Activated naive CD4-positive, alpha-beta T cell treated with anti-CD3 and anti-CD28 coated beads for 36 hours (primary cell): ENCODE measurements at places on chromosomes 1 and 21. TPM values are rescaled to one million over a fixed set of nuclear protein-coding genes. Genes with fewer than 3 reads are reported as not detected.

BCL10 gene
- 17.7 TPM for total RNA-seq

GRCh38 chr1:173866413-173867115 is 1.2 kb downstream of the GAS5 start:
- H3K27me3 ChIP-seq: no peaks in the 10 kb centered on the region
- peak overlapping the region; percentile 94 for H3K4me3 ChIP-seq
- peak overlapping the region; percentile 98 for H3K27ac ChIP-seq
- peaks cover 55% of the 10 kb centered on the region for H3K36me3 ChIP-seq
- peaks cover 47% of the 10 kb centered on the region for H3K4me1 ChIP-seq

- H3K4me3 ChIP-seq: no peak overlapping the region
- peaks cover 5% of the 10 kb centered on the region for H3K27me3 ChIP-seq
- H3K36me3 ChIP-seq: no peaks in the 10 kb centered on the region
- H3K27ac ChIP-seq: no peak overlapping the region
- DNase-seq: no peak
Observed at GRCh38 chr21:38850277-38850951, 44.7 kb downstream of the ETS2 start.

- H3K27ac ChIP-seq: peak within 1 kb of the TSS; percentile 59
- peak within 1 kb of the TSS; percentile 51 for H3K4me3 ChIP-seq
- DNase-seq: peak; percentile 48
- peaks cover 50% of the 10 kb centered on the region for H3K27me3 ChIP-seq
- H3K36me3 ChIP-seq: no peaks in the 10 kb centered on the region
- peaks cover 66% of the 10 kb centered on the region for H3K4me1 ChIP-seq
Observed at GRCh38 chr1:15246960-15247614, at the start of gene FHAD1. Gene FHAD1, plus strand, starts transcription at chr1:15247223. Its CDS starts 4,562 bp downstream, at chr1:15251785.

DNA sequence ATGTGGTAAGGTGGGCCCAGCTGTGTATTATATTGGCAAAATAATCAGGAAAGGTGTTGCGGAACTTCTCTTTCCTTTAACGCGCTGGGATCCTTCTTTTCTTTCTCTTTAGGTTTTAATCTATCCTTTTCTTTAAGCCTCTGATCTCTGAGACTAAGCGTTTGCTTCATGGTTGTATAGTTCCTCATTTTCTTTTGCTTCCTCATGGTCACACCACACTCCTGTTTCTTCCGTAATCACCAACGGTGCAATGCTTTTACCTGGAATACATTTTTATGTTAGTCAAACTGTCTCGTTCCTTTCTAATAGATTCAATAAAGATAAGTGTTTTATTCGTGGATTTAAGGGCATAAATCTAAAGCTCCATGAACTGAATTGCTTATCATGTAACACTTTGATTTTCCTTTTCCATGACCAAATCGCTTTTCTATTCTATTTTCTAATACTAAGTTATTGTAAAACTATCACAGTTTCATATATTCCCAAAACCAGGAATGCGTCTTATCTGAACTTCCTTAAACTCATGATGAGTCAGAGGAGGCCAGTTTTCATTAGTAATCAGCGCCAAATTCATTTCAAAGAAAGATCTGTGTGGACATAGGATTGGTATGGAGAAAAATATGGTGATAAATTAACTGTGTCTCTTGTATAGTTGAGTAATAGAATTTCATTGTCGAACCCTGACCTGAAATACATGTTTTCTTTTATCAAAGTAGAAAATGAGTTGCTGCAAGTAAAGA is 12.2 kb downstream of the SDCCAG8 start:
- H3K4me1 ChIP-seq: peaks cover 29% of the 10 kb centered on the region
- H3K27me3 ChIP-seq: no peaks in the 10 kb centered on the region
- H3K36me3 ChIP-seq: peaks cover 6% of the 10 kb centered on the region
- no peak overlapping the region for H3K27ac ChIP-seq
- no peak overlapping the region for H3K4me3 ChIP-seq

DNA sequence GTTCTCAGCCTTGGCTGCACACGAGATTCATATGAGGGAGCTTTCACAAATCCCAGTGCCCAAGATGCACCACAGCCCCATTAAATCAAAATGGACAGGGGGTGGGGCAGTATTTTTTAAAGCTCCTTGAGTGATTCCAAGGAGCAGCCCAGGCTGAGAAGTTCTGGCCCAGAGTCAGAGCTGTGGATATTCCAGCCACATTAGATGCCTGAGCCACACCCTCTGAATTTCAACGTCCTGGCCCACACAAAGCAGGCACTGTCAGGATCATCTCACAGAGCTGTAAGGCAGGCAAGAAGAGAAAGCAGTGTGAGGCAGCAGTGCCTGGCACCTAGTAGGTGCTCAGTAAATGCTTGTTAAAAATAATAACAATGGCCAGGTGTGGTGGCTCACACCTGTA is 37.4 kb downstream of the PAX7 start:
- DNase-seq: no peak
- H3K4me3 ChIP-seq: no peak overlapping the region
- H3K4me1 ChIP-seq: peaks cover 18% of the 10 kb centered on the region
- no peaks in the 10 kb centered on the region for H3K27me3 ChIP-seq
- H3K27ac ChIP-seq: no peak overlapping the region
